Stimulated activated CD4-positive, alpha-beta T cell treated with anti-CD3 and anti-CD28 coated beads, Interleukin-2, amount 100 ng/mL, for 48 hours (primary cell): ENCODE measurements at places on chromosomes 13 and 19.

- DNase-seq, result no peak
Observed at GRCh38 chr13:78198419-78198818, 279.8 kb upstream of the EDNRB start.

- DNase-seq, result no peak
Observed at GRCh38 chr19:38932425-38933179, 1.9 kb downstream of the MRPS12 start.

DNA sequence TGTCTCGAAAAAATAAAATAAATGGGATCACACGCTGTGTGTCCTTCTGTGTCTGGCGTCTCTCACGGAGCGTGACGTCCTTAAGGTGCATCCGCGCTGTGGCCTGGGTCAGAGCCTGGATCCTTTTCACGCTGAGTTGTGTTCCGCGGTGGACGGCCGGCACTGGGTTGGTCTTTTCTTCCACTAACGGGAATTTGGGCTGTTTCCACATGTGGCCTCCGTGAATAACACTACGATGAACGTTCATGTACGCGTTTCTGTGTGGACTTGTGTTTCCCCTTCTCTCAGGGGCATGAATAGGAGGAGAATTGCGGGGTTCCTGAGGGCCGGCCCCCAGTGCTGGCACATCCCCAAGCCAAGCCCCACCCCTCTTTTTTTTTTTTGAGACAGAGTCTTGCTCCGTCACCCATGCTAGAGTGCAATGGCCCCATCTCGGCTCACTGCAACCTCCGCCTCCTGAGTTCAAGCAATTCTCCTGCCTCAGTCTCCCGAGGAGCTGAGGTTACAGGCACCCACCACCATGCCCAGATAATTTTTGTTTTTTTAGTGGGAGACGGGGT, 6.2 kb upstream of the PTBP1 start:
- DNase-seq, result no peak

DNA sequence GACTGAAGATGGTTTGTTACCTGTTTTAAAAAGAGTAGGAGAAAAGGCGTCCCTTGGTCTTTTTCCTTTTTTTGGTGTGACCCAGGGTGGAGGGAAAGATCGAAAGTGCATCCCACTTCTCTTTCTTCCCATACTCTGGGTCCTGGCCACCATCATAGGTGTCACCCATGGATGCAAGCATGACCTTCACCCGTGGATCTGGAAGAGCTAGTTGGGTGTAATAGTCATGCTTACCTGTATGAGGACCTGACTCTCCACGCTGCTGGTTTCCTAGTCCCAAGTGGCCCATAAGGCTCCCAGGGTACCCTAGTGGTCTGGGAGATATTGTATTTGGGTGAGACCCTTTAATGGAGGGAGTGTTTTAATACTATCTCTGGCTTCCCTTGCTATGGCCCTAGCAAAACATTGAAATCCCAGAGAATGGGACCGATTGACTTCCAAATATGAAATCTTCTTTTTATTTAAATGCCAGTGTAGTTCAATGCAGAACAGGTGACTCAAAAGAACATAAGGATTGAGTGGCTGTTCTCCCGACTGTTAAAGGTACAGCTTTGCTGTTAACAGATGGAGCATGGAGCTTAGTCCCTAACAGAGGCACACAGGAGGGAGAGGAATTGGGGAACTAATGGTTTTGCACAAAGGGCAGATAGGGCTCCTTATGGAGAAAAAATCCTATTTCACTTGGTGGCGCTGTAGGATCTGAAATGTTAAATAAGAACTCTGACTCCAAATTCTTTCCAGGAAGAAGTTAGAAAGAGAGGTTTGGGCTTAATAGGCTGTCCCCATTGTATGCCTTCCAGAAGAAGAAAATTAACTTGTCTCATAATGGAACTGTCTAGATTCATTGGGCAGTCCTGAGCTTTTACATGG, 7.0 kb upstream of the ZNF550 start:
- DNase-seq, result no peak

GRCh38 chr19:9531933-9532332, 6.5 kb downstream of the ZNF426 start:
- DNase-seq, result no peak

- no peak for DNase-seq
Observed at GRCh38 chr19:51186323-51186722, 38.6 kb upstream of the CD33 start.

DNA sequence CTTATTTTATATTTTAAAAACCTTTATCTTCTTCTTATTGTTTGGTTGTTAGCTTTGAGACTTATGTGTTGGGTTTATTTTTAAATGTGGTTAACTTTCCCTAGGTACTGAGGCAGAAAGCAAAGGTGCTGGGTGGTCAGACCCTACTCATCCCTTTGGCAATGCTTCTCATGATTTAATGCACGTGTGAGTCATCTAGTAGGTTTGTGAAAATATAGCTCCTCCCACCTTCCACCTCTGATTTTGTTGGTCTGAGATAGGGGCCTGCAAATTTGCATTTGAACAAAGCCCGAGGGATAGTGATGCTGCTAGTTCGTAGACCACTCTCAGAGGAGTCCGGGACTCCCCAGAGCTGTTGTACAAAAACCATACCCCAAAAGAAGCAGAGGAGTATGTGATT, 771.3 kb upstream of the ARGLU1 start:
- DNase-seq, result no peak

DNA sequence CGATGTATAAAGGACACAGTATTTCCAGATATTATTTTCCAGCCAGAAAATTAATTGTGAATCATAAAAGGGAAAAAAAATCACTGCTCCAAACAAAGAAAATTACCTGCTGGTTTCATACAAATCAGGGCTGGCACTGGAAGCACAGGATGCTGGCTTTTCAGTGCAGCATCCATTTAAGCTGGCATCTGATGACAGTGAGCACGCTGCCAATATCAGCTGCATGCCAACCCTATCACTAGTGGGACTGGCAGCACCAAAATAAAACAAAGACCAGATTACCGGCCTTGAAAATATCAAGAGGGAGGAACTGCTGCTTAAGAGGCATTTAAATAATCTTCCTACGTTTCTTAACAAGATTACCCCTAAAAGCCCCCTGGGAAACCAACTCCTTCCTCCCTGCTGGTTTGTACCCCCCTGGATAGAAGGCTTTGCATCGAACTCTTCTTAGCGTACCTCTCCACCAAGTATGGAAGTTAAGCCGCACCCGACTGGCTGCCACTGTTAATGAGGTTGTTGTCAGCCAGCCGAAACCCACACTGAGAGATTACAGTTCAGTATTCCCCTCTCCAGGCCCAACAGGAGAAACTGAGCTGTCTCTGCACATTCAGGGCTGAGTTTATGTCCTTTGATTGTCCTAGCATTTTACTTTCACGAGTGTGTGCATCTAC, 257.8 kb downstream of the EFNB2 start:
- DNase-seq, result no peak
